WTC11 (cell line): ENCODE measurements at places on chromosomes 6 and 20. TPM values are rescaled to one million over a fixed set of nuclear protein-coding genes. Genes with fewer than 3 reads are reported as not detected.
A peak's percentile ranks its signal among the peaks of the same experiment; 100 is the strongest.

SCUBE3 gene
- 1.6 to 2.1 TPM (median 1.8 TPM) in 3 replicates for total RNA-seq

DNA sequence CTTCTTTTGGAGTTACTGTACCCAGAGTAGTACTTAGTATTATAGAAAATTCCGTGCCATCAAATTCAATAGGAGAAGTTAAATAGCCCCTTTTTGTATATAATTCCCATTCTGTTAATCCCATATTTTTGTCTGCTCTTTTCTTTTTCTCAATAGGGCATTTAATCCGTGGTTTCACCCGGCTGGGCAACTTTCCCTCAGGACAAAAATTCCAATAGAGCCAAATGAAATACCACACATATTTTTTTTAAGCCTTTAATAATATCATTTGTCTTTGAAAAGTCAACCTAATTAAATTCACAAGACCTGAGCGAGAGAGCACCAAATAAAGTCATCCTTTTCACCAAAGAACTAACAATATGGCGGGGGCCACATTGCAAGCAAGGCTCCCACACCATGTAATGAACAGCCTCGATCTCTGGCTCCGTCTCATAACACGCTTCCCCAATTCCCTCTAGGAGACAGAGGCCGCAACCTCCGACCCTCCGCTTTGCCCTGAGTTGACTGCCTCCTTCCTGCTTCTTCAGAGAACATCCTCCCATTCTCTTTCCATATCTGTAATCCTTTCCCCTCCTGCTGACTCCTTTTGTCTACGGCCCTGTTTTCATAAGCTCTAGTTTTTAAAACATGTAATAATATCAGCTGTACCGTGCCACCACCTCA, 13.6 kb downstream of the NHSL1 start:
- H3K36me3 ChIP-seq, result no peaks in the 10 kb centered on the region
- peaks cover 69% of the 10 kb centered on the region for H3K4me1 ChIP-seq
- H3K27ac ChIP-seq, result peak overlapping the region; percentile 95
- no peaks in the 10 kb centered on the region for H3K27me3 ChIP-seq

- H3K27me3 ChIP-seq, result peaks cover 2% of the 10 kb centered on the region; the same call in 1 of the 2 replicates
- H3K4me3 ChIP-seq, result no peak overlapping the region
- H3K27ac ChIP-seq, result no peak overlapping the region
- no peak for DNase-seq
Measured at GRCh38 chr6:32096087-32096393, 13.1 kb downstream of the TNXB start.

DNA sequence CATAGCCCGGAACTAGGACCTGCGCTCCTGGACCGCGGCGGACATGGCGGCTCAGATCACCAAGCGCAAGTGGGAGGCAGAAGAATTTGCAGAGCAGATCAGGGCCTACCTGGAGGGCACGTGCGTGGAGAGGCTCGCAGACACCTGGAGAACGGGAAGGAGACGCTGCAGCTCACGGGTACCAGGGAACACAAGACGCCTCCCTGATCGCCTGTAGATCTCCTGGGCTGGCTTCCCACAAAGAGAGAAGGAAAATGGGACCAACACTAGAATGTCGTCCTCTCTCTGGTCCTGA, 15.1 kb upstream of the HLA-A start:
- no peak for DNase-seq
- H3K4me1 ChIP-seq, result peaks cover 16% of the 10 kb centered on the region
- peaks cover 68% of the 10 kb centered on the region for H3K27me3 ChIP-seq
- peak overlapping the region; percentile 76 for H3K4me3 ChIP-seq
- peak overlapping the region; percentile 85 for H3K27ac ChIP-seq

- no peaks in the 10 kb centered on the region for H3K4me1 ChIP-seq
- no peak overlapping the region for H3K4me3 ChIP-seq
- DNase-seq, result no peak
- H3K36me3 ChIP-seq, result no peaks in the 10 kb centered on the region
- no peaks in the 10 kb centered on the region for H3K27me3 ChIP-seq
Measured at GRCh38 chr6:113923526-113923925, 47.4 kb downstream of the HDAC2 start.
